Activated CD4-positive, alpha-beta T cell treated with anti-CD3 and anti-CD28 coated beads, Interleukin-2, amount 10 ng/mL, durations not matched to agents 24 days and 14 days (primary cell): ENCODE measurements at places on chromosomes 11 and 22.
A peak's percentile ranks its signal among the peaks of the same experiment; 100 is the strongest.

- H3K36me3 ChIP-seq = no peaks in the 10 kb centered on the region
- H3K4me3 ChIP-seq = no peak overlapping the region
- H3K4me1 ChIP-seq = peaks cover 3% of the 10 kb centered on the region
Observed at GRCh38 chr11:107957109-107957588, 28.9 kb downstream of the RAB39A start.

- H3K4me3 ChIP-seq = peak overlapping the region; percentile 11
- H3K27ac ChIP-seq = peak overlapping the region; percentile 52
- H3K4me1 ChIP-seq = peaks cover 15% of the 10 kb centered on the region
- DNase-seq = no peak
- H3K27me3 ChIP-seq = peaks cover 7% of the 10 kb centered on the region
Observed at GRCh38 chr11:75161506-75162095, 10.7 kb downstream of the SLCO2B1 start.

DNA sequence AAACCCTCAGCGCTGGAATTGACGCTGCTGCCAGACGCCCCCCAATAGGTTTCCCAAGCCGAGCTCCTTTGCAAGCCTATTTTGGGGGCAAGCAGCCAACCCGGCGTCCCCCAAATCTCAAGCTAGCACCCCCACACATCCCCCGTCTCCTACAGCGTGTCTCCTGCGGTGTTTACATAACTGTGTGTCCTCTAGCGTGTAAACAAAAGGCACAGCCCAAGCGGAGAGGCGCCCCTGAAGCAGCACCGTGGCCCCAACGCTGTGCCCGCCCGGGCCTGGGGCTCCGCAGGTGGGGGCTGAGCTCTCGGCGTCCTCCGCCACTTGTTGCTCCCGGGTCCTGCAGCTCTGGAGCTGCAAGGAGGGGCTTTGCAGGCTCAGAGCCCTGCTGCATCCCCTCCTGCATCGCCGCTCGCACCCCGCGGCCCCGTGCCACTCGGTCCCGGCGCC, 1.6 kb downstream of the CADM1 start:
- peaks cover 3% of the 10 kb centered on the region for H3K4me1 ChIP-seq
- H3K27ac ChIP-seq = no peak overlapping the region
- H3K27me3 ChIP-seq = peaks cover 35% of the 10 kb centered on the region
- no peaks in the 10 kb centered on the region for H3K36me3 ChIP-seq
- no peak for DNase-seq

DNA sequence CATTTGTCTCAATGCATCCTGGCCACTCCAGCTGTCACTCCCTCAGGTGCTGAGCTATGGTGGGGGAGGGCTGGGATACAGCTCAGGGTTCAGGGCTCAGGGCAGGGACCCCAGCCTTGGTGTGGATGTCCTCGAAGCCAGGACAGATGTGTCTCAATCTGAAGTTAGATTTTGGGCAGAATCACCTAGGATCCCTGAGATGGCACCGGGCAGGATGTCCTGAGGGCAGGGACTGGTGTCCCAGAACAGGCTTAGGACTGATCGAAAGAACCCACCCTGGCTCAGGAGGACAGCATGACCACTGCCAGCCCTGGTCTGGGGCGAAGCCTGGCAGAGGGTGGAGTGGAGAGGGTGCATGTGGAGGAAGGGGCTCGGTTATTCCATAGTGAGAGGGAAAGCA, 96.8 kb upstream of the THY1 start:
- no peak for DNase-seq
- H3K36me3 ChIP-seq = no peaks in the 10 kb centered on the region
- no peaks in the 10 kb centered on the region for H3K4me1 ChIP-seq
- no peak overlapping the region for H3K27ac ChIP-seq

- peak within 1 kb of the TSS; percentile 93 for H3K4me3 ChIP-seq
- H3K4me1 ChIP-seq = peaks cover 62% of the 10 kb centered on the region
- H3K27ac ChIP-seq = peak within 1 kb of the TSS; percentile 100
- DNase-seq = peak; percentile 87
- peaks cover 4% of the 10 kb centered on the region for H3K27me3 ChIP-seq
Observed at GRCh38 chr11:58575377-58576020, at the start of gene LPXN. Gene LPXN (minus strand): TSS chr11:58575856. CDS start chr11:58575772, 84 bp downstream.

- H3K36me3 ChIP-seq = peaks cover 23% of the 10 kb centered on the region
- no peaks in the 10 kb centered on the region for H3K27me3 ChIP-seq
- peaks cover 59% of the 10 kb centered on the region for H3K4me1 ChIP-seq
- no peak for DNase-seq
- peak overlapping the region; percentile 90 for H3K27ac ChIP-seq
Observed at GRCh38 chr11:78189174-78189724, 530 bp downstream of the USP35 start.

DNA sequence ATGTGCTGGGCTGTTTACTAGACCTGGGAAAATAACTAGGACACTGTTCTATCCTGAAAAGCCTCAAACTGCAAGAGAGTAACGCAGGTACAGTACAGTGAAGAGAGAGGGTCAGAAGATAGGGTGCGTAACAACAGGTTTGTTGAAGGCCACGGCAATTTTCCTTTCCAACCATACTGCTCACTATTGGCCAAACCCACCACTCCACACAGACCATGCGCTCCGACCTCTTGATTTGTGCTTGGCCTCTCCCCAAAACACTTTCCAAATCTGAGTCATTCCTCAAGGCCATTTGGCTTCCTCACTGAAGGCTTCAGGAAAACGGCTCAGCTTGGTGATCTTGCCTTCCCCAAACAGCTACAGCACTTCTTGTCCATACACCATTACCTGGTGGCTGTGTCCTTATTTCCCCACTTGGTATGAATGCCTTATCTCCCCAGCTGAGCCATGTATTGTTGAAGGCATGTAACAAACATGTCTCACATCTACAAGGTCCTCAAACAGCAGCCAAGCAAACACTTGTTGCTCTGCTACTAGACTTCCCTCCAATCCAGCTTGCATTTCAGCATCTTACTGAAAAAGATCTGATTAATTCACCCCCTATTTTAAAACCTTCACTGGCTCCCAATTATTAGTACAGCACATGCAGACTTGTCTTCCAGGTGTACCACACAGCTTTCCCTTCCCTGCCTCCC, 40.9 kb downstream of the TCF20 start:
- H3K4me1 ChIP-seq = peaks cover 22% of the 10 kb centered on the region
- no peaks in the 10 kb centered on the region for H3K27me3 ChIP-seq
- H3K4me3 ChIP-seq = no peak overlapping the region
- peaks cover 1% of the 10 kb centered on the region for H3K36me3 ChIP-seq
- no peak overlapping the region for H3K27ac ChIP-seq
- no peak for DNase-seq

DNA sequence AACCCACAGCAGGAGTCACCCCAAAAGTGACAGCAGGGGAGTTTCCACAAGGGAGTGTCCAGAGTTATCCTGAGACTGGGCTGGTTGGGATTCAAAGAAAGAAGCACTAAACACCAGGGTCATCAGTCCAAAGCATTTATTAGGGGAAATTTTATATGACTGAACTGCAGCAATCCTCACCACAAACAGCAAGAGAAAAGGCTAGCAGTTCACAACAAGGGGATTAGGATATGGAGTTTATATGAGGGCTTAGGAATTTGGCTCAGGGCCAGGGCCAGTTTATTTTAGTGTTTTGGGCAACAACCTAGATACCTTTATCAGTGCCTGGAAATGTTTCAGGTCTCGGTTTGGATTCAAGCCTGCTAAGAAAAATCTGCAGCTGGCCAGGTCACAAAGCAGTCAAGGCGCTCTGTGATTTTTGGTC, 4.6 kb upstream of the TMEM126A start:
- no peak for DNase-seq
- no peaks in the 10 kb centered on the region for H3K4me1 ChIP-seq
- peaks cover 11% of the 10 kb centered on the region for H3K36me3 ChIP-seq
- no peak overlapping the region for H3K4me3 ChIP-seq
- no peak overlapping the region for H3K27ac ChIP-seq

GRCh38 chr11:112511911-112512310, 251.3 kb upstream of the PLET1 start:
- no peaks in the 10 kb centered on the region for H3K4me1 ChIP-seq
- no peaks in the 10 kb centered on the region for H3K36me3 ChIP-seq
- H3K27me3 ChIP-seq = peaks cover 5% of the 10 kb centered on the region
- DNase-seq = no peak
- H3K27ac ChIP-seq = no peak overlapping the region

DNA sequence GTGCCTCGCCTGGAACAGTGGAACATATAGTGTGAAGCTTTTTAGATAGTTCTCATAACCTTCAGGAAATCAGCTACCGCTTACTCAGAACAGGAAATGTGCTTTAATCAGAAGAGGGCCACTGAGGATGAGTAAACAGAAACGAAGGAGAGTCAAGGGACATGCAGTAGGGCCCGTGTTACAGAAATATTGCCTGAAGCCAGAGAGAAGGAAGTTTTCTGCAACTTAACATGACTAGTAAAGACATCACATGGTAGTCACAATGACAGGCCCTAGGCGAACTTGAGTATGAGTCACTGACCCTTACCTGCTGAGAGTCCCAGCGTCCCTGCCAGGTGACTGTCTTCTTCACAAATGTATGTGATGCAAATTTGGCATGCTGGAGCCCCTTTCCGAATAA, 39.4 kb downstream of the CARD18 start:
- peak overlapping the region; percentile 85 for H3K4me3 ChIP-seq
- peak overlapping the region; percentile 81 for H3K27ac ChIP-seq
- peaks cover 29% of the 10 kb centered on the region for H3K4me1 ChIP-seq

DNA sequence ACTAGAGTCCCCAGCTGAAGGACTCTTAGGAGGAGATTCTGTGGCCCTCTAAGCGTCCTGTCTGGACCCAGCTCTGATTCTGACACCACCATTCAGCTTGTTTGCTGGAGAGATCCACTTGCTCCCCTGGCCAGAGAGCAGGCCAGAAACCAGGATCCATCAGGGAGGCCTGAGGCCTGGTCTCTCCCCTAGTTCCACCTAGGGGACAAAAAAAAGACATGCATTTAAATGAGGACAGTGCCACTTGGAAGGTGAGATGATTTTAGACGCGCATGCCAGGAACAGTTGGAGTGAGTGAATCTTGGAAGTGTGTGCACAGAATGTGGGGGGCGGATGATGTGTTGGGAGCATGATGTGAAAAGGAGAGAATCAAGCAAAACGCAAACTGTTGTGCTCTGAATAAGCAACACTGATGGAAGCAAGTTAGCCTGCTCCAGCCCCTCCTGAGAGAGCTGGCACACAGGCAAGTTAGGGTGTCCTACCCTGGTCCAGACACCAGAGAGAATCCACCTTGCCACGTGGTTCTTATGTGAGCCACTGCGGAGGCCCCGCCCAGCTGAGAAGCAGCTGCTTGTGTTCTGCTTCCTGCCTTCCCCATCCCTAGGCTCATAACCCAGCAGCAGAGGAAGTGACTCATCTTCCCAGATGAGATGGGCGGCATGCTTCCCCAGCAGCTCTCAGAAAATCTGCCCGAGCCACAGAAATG, 8.0 kb upstream of the SLCO2B1 start:
- H3K36me3 ChIP-seq = peaks cover 2% of the 10 kb centered on the region
- DNase-seq = peak; percentile 93
- H3K4me1 ChIP-seq = peaks cover 45% of the 10 kb centered on the region
- peak overlapping the region; percentile 74 for H3K4me3 ChIP-seq
- H3K27me3 ChIP-seq = peaks cover 9% of the 10 kb centered on the region

DNA sequence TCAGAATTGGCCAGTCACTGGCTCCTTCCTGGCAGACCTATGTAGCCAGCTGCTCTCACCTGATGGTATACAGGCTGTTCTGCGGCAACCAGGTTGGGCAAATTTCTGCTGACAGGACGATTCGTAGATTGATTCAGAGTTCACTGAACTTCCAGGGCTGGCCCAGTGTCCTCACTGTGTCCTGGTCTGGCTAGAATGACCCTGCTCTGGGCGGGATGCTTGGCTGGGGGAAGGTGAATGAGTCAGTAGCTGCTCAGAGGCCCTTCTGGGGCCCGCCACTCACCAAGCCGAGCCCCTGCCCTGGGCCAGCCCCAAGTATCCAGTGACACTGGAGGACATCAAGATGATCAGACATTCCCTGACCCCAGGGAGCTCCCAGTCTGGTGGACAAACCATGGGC, 62.9 kb upstream of the WNT11 start:
- H3K27me3 ChIP-seq = peaks cover 3% of the 10 kb centered on the region
- DNase-seq = no peak
- no peaks in the 10 kb centered on the region for H3K36me3 ChIP-seq
- no peak overlapping the region for H3K27ac ChIP-seq
- H3K4me1 ChIP-seq = no peaks in the 10 kb centered on the region
- no peak overlapping the region for H3K4me3 ChIP-seq

DNA sequence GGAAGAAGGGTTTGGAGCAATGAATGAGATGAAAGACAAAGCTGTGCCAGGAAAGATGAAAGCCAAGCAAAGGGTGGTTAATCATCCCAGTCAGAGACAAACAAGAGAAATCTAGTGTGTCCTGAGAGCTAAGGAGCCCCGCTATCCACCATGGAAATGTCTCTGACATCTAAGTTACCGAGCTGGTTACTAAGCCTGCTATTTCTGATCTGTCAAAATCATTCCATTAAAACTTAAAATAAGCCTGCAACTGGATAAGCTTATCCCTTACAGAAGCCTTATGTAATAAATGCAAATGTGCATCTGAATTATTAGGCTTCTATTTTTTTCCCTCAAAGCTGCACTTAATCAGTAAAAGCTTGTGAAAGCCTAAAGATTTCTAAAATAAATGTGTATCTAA, 22.1 kb upstream of the SESN3 start:
- H3K4me1 ChIP-seq = peaks cover 39% of the 10 kb centered on the region
- H3K4me3 ChIP-seq = no peak overlapping the region

- DNase-seq = no peak
- no peaks in the 10 kb centered on the region for H3K36me3 ChIP-seq
- peaks cover 3% of the 10 kb centered on the region for H3K27me3 ChIP-seq
- H3K4me3 ChIP-seq = no peak overlapping the region
Observed at GRCh38 chr11:86161837-86162236, 82.7 kb upstream of the EED start.

DNA sequence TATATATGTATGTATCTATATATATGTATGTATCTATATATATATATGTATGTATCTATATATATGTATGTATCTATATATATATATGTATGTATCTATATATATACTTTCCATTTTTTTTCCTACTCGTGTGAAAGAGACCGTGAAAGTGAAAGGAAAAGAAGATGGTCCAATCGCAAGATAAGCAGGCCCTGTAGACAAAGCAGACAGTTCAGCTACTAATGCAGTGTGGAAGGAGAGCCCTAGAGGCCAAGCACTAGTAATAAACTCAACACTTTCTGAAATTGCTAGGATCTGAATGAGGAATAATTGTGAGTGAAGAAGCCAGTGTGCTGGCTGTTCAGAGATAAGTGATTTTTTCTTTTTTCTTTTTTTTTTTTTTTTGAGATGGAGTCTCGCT, 47.2 kb downstream of the MCHR1 start:
- peak; percentile 80 for DNase-seq
- peaks cover 4% of the 10 kb centered on the region for H3K36me3 ChIP-seq
- peak overlapping the region; percentile 94 for H3K27ac ChIP-seq
- peaks cover 34% of the 10 kb centered on the region for H3K4me1 ChIP-seq
- H3K27me3 ChIP-seq = no peaks in the 10 kb centered on the region
- H3K4me3 ChIP-seq = peak overlapping the region; percentile 74

DNA sequence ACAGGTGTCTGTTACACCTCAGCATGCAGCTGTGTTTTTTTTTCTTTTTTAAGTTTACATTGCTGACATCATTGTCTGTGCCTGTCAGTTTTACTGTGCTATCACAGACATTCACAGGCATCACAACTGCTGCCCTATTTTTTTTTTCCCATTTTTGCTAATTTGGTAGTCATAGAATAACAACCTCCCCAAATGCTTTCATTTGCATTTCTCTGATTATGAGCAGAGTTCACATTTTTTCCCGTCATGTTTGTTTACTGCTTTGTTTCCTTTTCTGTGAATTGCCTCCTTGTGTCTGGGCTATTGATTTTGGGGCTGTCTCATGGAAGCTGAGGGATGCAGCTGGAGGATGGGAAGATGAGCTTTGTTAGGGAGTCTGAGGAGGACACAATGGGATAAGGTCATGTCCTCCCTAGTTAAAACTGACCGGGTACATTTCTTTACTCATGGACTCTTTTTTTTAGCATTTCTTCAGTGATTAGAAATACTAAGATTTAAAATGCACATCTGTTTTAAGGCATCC, 155.1 kb downstream of the LDLRAD3 start:
- peaks cover 2% of the 10 kb centered on the region for H3K27me3 ChIP-seq
- H3K4me3 ChIP-seq = no peak overlapping the region
- no peaks in the 10 kb centered on the region for H3K4me1 ChIP-seq
- no peak for DNase-seq
- no peak overlapping the region for H3K27ac ChIP-seq
